ENCODE measurements at places on chromosomes 2 and 18.

- no peak for DNase-seq
These were observed 278.4 kb downstream of the LRRTM1 start for GRCh38 chr2:80026040-80026729.

DNA sequence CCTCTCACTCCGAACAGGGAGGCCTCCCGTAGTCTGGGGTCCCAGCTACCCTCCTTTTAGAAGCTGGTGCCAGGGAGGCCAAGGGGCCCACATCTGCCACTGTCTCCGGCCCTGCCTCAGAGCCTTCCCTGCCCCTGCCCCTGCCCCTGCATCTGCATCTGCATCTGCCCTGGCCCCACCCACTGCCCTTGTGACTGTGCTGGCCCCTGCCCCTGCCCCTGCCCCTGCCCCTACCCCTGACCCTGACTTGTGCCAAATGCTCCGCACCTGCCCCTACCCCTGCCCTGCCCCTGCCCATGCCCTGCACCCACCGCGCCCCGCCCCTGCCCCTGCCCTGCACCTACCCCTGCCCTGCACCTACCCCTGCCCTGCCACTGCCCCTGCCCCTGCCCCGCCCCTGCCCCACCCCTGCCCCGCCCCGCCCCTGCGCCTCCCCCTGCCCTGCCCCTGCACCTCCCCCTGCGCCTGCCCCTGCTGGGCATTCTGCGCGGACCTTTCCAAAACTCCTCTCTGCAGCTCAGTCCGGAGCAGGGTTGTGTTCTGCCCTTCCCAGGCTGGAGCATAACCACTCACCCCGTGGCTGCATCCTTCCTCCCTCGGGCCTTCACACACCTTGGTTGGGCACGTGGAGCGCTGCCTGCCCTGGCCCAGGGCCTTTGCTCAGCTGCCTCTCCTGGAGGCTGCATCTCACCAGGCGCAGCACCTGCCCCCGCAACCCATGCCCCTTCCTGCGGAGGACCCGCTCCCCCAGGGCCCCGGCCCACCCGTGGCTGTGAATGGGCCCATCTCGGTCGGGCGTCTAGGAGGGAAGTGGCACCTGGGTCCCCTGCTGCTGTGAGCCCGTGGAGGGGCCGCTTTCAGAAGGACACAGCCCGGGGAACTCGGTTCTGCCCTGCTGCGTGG lies 5.4 kb downstream of the SNTG2 start:
- DNase-seq = no peak

- DNase-seq = no peak
These were observed 88.9 kb upstream of the TMEM200C start for GRCh38 chr18:5984245-5984644.

GRCh38 chr2:386406-387103 lies 98.7 kb upstream of the ALKAL2 start:
- no peak for DNase-seq

GRCh38 chr18:54444319-54444914 lies 86.7 kb downstream of the C18orf54 start:
- peak; percentile 42 for DNase-seq

DNA sequence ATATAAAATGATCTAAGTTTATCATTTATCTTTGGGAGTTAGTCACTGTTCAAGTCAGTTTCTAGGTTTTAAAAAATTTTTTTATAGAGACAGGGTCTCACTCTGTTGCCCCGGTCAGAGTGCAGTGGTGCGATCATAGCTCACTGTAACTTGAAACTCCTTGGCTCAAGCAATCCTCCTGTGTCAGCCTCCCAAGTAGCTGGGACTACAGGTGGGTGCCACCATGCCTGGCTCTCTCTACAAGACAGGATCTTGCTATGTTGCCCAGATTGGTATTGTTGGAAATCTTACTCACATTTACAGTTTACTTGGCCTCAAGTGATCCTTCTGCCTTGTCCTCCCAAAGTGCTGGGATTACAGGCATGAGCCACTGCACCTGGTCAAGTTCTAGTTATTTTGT lies 74.5 kb downstream of the MIB1 start:
- no peak for DNase-seq

DNA sequence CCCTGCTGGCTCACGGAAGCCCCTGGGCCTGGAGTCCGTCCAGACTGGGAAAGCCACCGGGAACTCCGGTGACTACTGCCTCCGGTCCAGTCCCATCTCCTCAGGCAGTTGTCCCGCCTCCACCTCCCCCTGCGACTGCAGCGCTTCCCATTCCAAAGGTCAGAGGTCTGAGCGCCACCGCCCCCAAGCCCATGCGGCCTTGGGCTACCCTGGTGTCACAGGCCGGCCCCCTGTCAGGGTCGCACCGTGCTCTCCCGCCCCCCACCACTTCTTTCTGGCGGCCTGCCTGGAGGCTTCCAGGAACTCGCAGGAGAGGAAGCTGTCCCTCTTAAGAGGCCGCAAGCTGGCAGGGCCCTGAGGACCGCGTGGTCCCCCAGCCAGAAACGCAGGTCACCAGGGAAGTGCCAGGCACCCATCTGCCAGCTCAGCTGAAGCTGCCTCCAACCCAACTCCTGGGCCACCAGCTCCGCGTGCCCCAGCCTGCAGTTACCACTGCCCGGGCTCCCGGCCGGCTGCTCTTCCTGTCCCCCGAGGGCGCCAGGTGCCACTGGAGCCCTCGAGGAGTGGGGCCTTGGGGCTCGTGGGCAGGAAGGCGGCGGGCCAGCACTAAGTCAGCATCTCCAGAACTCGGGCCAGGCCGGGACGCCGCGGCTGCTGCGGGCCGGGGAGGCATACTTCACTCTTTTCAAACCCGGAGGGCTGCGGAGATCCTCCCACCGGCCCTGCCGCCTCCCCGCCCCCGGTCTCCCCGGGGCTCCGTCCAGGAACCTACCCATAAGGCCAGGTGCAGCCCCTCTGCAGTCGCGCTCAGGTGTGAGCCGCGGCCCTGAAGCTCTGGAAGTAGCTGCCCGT lies 83.3 kb upstream of the POMC start:
- peak; percentile 48 for DNase-seq

- no peak for DNase-seq
These were observed 367.9 kb downstream of the THSD7B start for GRCh38 chr2:137133225-137133624.

DNA sequence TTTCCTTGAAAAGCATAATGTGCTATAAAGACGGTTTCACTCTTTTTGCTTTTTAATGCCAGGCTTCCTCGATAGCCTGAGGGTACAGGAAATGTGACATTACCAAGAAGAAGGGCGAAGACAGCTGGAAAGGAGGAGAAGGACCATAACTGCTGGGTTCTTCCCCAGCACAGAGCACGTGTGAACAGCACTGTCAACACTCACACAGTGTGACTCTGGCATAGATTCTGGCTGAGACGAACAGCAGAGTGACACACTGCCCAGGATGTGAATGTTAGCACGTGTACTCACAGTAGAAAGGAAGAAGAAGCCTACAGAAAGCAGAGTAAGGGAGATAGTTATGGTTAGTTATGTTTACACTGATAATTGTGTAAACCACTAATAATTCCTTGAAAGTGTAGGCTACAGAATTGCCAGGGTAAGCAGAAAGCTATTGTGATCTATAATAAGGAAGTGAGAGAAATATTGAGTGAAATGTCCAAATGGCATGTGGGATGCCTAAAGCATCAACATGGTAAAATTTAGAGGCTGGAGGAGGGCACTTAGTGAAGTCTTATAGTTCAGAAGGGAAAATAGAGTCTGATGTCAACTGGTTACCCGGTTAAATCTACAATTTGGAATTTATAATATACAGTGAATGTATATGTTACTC lies 198.2 kb downstream of the DLGAP1 start:
- DNase-seq = no peak

- DNase-seq = peak; percentile 40
These were observed 84.5 kb downstream of the AOX1 start for GRCh38 chr2:200670313-200670712.

DNA sequence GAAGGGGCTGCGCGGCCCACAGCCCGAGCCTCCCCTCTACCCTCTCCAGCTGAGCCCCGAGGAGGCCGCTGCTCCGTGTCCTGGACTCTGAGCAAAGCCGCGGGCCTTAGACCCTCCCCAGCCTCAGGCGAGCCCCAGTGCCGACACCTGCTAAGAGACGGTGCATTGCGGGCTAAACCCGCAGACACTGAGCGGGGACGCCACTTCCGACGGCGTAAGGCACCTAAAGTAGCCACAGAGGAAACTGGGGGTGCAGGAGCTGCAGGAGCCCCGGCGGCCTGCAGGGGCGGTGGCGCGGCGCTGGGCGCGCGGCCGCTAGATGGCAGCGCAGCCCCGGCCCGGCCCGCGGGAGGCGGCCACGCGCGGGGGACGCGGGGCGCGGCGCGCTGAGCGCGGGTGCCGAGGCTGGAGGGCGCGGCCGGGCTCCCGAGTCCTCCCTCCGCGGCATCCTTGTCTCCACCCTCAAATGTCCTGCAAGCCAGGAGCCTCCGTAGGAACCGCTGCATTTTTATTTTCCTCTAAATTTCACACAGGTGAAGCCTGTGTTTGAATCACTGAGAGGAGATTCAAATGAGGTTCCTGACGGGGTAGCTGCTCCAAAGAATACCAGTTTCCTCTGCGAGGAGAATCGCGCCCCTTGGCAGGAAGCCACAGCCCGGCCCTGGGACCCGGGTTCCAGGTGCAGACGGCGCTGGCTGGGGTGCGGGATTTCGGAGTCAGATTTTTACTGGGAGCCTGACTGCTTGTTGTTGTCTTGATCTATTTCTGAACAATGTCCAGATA lies 650.5 kb downstream of the GALR1 start:
- peak; percentile 66 for DNase-seq

GRCh38 chr2:181828122-181828705 lies 63.3 kb upstream of the ITPRID2 start:
- no peak for DNase-seq

DNA sequence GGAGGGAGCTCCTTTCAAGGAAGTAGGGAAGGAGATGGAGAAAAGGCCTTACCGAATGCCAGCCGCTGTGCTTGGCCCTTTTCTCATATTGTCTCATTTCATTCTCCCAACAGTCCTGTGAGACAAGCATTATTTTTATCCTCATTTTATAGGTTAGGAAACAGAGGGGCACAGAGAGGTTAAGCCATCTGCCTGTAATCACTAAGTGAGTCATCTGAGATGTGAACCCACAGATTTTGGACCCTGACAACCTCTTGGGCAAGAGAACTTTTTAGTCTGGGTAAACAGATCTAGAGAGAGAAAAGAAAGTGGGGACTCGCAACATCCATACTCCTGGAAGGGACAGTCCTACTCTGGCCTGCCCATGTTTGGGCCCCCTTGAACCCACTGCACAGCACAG lies 91.7 kb upstream of the LCLAT1 start:
- DNase-seq = no peak

GRCh38 chr18:49038423-49038822 lies 87.7 kb upstream of the SMAD7 start:
- no peak for DNase-seq

GRCh38 chr2:200814917-200815316 lies 3.2 kb downstream of the BZW1 start:
- DNase-seq = no peak

GRCh38 chr18:62245699-62246098 lies 58.6 kb downstream of the RELCH start:
- DNase-seq = no peak

- DNase-seq = no peak
These were observed 311.4 kb downstream of the LRRTM1 start for GRCh38 chr2:79993144-79993543.

GRCh38 chr2:67295406-67295805 lies 101.7 kb upstream of the ETAA1 start:
- DNase-seq = no peak

- DNase-seq = no peak
These were observed 62.3 kb downstream of the SOWAHC start for GRCh38 chr2:109676346-109676902.

- DNase-seq = no peak
These were observed 590.7 kb downstream of the FBXO15 start for GRCh38 chr18:73556904-73557303.

DNA sequence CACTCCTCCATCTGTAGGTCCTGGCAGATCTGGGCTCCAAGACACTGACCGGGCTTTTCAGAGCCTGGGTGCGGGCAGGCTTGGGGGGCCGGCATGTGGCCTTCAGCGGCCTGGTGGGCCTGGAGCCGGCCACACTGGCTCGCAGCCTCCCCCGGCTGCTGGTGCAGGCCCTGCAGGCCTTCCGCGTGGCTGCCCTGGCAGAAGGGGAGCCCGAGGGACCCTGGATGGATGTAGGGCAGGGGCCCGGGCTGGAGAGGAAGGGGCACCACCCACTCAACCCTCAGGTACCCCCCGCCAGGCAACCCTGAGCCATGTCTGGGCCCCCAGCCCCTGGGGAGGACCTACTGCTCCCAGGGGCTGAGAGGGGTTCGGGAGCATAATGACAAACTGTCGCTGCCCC lies 761 bp upstream of the CHRND start:
- DNase-seq = no peak

- DNase-seq = no peak
These were observed 73.7 kb upstream of the COPS8 start for GRCh38 chr2:237012004-237012403.

- no peak for DNase-seq
These were observed 7.8 kb upstream of the NPPC start for GRCh38 chr2:231933916-231934401.

GRCh38 chr2:224211791-224212190 lies 172.7 kb upstream of the SERPINE2 start:
- DNase-seq = no peak

DNA sequence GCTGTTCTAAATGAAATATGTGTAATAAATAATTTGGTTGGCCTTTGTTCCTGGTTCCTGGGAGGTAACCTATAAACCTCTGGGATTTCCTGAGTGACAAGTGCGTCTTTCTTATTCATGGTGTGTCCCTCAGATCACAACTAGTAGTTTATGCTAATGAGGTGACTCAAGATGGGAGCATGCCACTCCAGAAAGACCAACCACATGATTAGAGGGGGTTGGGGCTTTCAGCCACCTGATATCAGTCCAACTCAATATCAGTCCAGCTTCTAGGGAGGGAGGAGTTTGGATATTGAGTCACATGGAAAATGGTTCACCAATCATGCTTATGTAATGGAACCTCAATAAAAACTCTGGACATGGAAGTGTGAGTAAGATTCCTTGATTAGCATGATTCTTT lies 96.6 kb downstream of the QPCT start:
- DNase-seq = no peak

GRCh38 chr18:6370410-6370809 lies 44.3 kb downstream of the L3MBTL4 start:
- DNase-seq = no peak

DNA sequence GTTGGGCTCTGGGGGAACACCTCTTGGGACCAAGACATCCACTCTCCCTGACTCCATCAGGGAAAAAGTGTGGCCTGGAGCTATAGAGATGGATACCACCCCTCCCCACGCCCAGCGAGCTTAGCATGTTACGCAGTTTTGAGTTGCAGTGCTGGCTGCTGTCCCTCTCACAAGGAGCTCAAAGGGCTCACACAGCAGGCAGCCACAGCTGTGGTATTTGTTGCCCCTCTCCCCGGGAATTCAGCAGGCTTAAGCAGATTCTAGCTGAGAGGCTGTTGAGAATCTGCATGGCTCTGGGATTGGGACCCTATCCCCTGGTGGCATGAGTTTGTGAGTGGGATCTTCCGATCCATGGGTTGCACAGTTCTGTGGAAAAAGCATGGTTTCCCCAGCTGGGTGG lies 673.1 kb upstream of the FSHR start:
- DNase-seq = no peak

- DNase-seq = no peak
These were observed 24.2 kb upstream of the CPO start for GRCh38 chr2:206915121-206915520.

- DNase-seq = no peak
These were observed 380.8 kb upstream of the ACVR2A start for GRCh38 chr2:147463881-147464520.
